ENCODE measurements at places on chromosomes 1 and 21.

DNA sequence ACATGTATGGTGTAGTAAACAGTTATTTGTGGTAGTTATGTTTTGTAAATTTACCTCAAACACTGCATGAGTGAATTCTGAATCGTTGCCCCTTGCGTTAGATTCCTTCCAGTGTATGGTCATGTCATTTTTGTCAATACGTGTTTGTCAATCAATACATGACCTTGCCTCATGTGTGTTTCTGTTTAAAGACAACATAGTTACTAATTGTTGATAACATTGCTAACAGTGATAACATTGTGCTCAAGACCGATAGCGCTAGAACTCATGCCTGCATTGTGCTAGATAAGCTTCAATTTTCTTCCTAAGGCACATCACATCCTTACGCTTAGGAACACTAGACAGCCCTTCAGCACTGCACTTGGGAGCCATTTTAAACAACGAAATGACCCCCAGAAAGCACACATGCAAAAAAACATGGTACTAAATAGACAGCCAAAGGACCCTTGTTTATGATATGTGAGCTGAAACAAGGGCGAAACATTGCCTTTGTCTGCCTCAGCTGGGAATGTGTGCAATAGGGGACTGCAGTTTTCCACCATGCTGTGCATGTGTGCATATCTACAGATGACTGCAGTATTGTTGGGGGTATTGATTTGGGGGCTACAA is 37.3 kb downstream of the MRPS6 start:
- no peak for DNase-seq

- DNase-seq = no peak
These were observed 50.8 kb downstream of the CHD5 start for GRCh38 chr1:6129313-6129712.

DNA sequence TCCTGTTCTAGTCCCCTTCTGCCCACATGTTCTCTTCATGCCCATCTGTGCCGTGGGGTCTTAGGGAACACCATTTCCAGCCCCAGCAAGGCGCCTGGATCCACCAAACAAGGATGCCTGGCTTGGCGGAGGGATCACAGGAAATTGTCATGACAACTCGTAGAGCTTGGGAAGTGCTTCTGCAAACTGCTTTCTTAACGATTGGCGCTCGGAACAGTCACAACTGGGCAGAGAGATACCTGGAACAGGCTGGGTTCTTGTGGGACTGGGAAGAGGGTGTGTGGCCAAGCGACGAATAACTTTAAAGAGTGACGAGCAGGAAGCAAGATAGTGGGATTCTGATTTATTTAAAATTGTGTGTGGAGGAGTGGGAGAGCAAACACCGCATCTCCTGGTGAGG is 329.8 kb downstream of the RPS6KC1 start:
- no peak for DNase-seq

DNA sequence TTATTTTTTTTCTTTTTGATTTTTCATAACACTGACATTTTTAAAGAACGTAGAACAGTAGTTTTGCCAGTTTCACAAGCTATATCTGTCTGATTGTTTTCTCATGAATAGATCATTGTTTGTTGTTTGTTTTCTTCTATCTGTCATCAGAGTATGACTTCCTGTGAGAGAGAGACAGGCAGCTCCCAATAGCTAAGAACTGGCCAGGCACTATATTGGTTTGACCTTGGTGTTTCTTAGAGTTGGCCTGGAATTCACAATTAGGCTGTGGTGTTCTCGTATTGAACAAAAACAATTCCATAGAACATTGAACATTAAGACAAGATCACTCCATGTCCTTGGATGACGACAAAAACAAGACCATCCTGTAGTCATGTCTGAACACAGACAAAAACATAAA is 43.4 kb downstream of the RPS6KC1 start:
- no peak for DNase-seq

DNA sequence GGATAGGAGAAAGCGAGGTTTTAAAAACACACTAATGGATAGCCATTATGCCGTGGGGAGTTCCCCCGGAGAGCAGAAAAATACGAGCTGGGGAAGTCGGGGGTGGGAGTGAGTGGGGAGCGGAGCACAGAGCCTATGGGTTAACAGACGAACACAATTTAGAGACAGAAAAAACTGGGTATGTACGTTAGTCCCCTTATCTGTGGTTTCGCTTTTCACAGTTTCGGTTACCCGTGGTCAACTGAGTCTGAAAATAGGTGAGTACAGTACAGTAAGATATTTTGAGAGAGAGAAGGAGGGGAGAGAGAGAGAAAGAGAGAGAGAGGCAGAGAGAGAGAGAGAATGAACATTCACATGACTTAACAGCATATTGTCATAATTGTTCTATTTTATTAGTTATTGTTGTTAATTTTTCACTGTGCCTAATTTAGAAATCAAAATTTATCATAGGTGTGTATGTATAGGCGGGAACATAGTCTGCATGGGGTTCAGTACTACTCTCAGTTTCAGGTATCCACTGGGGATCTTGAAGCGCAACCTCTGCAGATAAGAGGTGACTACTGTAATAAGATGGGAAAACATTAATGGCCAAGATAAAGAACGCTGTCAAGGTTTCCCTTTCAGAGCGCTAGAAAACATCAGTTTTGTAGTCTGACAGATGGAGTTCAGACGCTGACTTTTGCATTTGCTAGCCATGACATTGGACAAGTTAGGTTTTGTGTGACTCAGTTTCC is 125.6 kb upstream of the LMO4 start:
- DNase-seq = no peak

DNA sequence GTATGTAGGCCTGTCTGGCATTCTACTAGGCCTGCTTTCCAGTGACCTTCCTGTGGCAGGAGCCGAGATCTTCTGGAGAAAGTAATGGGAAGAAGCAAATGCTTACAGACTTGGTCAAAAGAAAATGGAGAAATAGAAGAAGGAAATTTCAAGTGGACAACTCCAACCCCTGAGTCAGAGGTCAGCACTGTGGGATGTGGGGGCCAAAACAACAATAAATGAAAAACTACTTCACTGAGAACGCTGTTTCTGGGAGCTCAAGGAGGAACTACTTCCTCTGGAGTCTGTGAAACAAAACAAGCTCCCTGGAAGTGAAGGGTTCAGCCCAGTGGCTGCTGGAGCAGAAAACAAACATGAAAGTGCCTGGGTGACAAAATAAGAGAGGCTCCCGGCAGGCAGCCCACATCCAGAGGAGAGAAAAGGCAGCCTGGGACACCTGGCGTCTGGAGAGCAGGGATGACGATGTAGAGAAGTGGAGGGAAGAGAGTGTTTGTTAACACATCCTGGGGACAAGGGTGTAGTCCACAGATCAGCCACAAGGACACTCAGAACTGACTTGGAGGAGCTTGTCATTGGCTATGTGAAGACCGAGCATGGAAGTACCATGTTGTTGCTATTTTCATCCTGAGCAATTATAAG is 355.2 kb downstream of the SMYD3 start:
- no peak for DNase-seq

- peak; percentile 28 for DNase-seq
These were observed 223.7 kb upstream of the ADAMTS5 start for GRCh38 chr21:27190601-27191000.

DNA sequence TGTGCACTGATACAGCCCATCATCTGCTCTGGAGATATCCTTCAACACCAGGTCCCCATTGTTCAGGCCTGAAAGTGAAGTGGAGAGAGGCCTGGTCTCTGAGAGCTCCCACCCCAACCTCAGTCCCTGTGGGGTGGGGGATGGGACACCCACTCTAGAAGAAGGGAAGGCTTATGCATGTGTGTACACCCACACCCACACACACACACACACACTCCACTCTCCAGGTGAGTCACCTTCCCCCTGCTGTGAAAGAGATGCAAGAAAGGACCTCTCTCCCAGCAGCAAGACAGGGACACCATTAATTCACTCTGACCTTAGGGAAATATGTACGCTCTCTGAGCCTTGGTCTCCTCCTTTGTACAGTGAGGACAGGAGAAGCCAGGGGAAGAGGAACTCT is 5.9 kb downstream of the VSIG8 start:
- DNase-seq = no peak

GRCh38 chr21:32347977-32348376 is 44.8 kb downstream of the URB1 start:
- no peak for DNase-seq

DNA sequence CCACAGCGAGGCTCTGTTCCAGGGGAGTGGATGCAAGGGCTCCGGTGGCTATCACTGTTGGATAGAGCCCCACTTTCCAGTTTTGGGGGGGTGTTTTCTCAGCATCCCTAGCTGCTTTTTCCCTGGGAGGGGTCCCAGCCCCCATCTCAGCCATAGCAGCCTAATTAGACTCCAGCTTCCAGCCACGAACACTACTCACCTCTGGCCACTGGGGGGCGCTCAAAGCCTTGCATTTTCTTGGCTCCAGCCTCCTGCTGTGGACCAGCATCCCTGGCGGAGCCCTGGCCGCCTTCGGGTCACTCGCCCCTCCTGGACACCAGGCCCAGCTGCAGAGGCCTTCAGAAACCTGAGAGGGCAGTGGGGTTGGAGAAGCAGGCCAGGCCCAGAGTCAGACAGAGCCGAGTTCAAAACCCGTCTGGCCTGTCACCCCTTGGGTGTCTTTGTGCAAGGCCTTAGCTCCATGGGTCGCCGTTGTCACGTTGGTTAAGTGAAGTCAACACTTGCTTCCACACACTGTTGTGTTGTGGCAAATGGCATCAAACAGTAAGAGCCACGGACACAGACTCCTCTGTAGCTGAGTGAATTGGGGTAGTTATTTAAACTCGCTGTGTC is 93.5 kb upstream of the ACTL8 start:
- DNase-seq = peak; percentile 16

GRCh38 chr21:45262041-45262581 is 25.6 kb downstream of the POFUT2 start:
- no peak for DNase-seq

DNA sequence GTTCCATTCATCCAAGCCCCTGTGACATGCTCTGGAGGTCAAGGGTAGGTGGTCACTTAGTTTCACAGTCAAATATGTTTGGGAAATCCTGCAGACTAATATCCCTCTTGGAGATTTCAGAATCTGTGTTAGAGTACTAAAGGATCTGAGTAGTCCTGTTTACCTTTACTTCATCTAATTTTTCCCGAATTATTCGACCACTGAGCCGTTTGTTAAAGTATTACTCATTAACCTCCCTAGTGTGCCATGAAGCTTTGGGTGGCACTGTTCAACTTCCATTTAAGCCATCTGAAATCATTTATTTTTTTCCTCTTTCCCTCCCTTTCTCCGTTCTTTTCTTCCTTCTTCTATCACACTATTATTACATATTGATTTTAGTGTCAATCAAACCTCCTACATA is 109.9 kb downstream of the NGF start:
- DNase-seq = no peak

- DNase-seq = no peak
These were observed 8.0 kb downstream of the NOL9 start for GRCh38 chr1:6546326-6546725.

GRCh38 chr21:32537569-32537881 is 47.8 kb downstream of the TCP10L start:
- DNase-seq = no peak

- peak; percentile 96 for DNase-seq
These were observed 32.2 kb downstream of the BATF3 start for GRCh38 chr1:212667223-212668139.

DNA sequence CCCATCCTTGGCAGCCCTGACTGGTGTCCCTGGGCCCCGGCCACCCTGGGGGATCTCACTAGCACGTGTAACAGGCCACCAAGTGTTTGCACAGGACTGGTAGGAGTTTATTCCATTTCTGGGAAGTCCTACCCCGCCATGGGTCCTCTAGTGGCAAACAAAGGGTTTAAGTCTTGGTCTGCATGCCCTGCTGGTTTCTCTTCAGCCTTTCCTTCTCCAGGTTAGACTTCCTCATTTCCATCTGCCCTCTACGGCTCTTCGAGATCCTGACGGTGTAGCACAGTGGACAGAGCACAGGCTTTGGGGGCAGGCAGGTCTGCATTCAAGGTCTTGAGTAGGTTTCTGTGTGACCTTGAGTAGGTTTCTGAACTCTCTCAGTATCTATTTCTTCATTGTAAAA is 2.8 kb downstream of the AGTRAP start:
- DNase-seq = no peak

- DNase-seq = no peak
These were observed 70.5 kb downstream of the FMO4 start for GRCh38 chr1:171384496-171384895.

DNA sequence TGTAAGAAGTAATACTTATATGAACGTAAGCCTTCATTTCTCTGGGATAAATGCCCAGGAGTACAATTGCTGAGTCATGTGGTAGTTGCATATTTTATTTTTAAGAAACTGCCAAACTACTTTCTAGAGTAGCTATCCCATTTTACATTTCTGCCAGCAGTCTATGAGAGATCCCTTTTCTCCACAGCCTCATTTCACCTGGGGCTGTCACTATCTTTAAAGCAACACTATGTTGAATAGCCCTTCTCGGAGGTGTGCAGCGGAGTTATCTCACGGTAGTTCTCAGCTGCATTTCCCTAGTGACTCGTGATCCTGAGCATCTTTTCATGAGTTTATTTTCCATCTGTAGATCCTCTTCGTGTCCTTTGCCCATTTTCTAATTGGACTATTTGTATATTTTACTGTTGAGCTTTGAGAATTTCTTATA is 93.4 kb downstream of the ADARB1 start:
- DNase-seq = peak; percentile 36

DNA sequence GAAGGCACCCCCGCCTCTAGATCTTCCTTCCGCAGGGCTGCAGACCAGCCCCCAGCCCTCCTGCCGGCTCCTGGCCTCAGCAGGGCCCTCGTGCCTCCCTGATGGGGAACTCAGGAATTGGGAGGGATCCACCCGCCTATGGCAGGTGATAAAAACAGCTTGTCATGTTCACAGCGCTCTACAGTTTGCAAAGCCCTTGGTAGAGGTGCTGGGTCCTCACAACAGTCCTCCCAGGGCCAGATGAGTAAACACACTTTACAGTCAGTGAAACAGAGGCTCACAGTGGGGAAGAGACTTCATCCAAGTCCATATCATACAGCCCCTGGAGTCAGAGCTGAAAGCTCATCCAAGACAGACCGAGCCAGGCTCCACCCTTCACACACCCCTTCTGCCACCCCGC is 97.0 kb upstream of the IFFO2 start:
- no peak for DNase-seq

DNA sequence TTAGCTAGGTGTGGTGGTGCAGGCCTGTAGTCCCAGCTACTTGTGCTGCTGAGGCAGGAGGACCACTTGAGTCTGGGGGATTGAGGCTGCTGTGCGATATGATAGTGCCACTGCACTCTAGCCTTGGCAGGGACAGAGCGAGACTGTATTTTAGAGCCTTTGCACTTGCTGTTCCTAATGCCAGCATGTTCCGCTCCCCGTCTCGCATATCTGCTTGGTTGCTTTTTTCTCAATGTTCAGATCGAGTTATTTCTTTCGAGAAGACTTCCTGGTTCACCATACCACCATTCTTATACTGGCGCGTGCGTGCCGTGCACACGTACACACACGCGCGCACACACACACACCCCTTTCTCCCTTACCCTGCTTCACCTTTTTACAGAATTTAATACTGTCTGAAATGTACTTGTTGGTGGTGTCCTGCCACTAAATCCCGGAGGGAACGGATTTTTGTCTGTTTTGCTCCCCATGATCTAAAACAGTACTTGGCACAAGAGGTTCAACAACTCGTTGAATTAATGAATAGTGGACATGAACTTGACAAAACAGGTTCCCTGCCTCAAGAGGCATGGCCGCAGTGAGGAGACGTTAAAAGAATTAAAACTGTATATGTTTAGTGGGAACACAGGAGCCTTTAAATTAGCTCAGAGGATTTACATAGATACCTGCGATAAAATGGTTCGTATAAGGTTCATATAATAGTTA is 1.1 kb upstream of the RPRD2 start:
- DNase-seq = no peak

All from GM04504 (cell line).